ENCODE measurements at places on chromosomes 5 and 9.

DNA sequence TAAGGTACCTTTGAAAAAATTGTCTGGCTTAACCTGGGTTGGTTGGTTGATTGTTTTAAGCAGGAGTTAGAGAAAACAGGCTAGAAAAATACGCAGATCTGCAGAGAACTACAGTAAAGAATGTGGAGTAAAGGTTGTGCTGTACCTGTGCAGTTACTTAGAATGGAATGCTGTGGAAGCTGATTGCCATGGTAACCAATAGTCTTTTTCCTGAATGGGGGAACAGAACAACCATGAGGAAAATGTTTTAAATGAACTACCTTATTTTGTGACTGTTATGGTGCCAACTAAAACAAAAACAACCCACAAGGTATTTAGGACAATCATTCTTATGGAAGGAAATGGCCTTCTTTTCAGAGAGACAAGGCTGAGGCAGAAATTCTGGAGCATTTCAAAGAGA lies 4.8 kb upstream of the HOMER1 start:
- DNase-seq = no peak

DNA sequence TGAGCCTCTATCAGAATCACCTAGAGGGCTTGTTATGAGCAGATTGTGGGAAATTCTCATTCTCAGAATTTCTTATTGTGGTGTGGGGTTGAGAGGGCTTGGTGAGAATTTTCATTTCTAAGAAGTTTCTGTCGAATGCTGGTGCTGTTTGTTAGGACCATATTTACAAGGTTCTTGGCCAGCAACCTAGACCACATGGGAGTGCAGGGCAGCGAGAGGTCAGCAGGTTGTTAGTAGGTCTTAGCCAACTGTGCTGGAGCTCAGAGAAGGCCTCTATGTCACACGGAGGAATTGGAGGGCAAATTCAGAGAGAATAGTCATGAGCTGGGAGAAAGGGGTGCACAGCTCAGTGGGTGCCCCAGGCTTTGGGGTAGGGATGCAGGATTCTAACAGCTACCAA lies 357.0 kb downstream of the LRRC70 start:
- no peak for DNase-seq

DNA sequence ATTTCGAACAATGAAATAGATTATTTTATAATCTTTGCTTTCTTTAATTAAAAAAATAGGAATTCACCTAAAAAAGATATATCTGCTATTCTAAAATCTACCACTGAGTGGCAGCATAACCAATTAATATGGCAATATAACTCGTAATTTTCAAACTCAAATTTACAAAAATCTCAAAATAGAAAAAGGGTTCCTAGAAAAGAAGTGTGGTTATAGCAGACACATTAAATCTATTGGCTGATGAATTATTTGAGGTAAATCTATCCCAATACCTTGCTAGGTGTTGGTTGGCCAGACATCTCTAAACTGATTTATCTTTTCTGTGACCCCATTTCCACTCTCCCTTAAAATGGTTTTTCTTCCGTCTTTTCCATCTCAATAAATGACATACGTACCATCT lies 30.2 kb upstream of the NRG2 start:
- DNase-seq = no peak

GRCh38 chr5:55853818-55854217 lies 2.7 kb downstream of the IL31RA start:
- DNase-seq = no peak

GRCh38 chr5:158135682-158136179 lies 276.8 kb upstream of the CLINT1 start:
- no peak for DNase-seq

DNA sequence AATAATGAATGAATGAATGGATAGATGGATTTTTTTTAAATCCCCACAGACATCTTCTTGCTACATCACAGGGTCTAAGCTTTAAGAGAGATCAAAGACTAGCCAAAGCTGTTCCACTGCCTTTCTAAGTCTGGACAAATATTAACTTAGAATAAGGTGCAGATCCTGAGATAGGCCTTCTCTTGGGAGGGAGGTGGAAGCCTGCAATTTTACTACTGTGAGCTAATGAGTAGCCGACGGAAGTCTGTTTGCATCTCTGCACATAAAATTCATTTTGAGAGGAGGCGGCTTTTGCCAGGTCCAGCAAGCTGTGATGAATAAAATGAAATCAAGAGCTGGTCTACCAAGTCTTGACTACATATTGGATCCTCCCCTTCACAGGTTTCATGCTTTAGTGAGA lies 484.9 kb downstream of the TMEM38B start:
- no peak for DNase-seq

- no peak for DNase-seq
Observed at GRCh38 chr9:37835821-37836220, 35.2 kb downstream of the DCAF10 start.

GRCh38 chr5:74242516-74242915 lies 398.0 kb downstream of the ENC1 start:
- DNase-seq = no peak

DNA sequence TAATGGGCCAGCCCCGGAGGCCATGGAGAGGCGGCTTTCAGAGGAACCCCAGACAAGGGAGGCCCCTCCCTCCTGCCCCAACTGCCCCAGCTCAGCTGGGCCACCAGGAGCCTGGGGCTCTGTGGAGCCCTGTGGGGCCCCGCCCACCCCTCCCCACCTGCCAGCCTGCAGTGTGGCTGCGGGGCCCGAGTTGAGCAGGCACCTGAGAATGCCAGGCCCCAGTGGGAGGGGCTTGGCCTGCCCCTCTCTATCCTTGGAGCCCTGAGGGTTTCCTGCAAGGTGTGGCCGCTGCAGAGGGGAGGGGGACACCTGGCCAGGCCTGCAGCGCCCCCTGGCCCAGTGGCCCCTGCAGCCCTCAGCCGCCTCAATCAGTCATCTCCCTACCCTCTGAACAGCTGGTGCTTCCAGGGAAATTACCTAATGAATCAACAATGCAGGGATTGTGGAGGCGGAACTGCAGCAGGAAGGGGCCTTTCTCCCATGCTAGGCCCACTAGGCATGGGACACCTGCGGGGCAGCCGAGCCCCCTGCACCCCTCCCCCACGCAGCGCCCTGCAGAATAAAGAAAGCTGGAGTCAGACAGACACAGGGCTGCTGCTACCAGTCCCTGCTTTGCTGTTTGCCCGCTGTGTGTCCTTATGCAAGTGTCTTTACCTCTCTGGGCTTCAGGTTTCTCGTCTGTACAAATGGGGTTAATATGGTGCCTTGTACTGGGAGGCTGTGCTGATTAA lies 48.0 kb downstream of the LMX1B start:
- DNase-seq = peak; percentile 86
